ENCODE measurements at places on chromosomes 7 and 10.

DNA sequence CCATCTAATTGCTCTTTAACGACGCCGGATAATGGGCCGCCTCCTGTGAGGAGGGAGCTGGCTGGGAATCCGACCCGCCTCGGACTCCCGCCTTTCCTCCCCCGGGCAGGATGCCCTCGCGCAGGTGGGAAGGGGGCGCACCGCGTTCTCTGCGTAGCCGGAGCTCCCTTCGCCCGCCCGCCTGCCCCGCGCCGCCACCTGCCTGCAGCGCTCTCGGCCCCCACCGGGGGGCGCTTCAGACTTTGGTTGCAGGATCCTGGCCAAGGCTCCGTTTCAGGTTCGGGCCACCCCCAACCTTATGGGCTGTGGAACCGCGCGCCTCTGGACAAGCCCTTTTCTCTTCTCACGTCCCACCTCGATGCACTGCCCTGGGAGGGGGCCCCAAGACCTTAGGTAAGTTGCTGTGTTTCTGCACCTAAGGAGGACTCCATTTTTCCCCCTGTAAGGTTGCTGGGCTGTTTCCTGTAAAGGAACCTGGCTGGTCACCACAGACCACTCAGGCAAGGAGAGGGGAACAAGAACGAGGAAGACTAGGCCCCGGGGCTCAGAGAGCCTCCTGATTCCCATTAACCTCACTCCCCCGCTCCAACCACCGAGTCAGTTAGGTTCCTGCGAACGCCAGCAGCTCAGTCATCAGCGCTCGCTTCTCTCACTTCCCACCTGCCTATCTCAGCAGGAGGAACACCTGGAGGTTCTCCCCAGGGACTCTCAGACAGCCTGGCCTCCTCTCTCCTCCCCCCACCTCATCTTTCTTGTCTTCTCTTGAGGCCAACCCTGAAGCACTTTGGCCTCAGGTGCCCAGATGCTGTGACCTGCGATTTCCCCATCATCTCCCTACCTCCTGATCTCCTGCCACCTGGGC lies 11.3 kb upstream of the KAZALD1 start:
- H3K4me3 ChIP-seq: peak overlapping the region; percentile 11
- H3K27me3 ChIP-seq: peaks cover 72% of the 10 kb centered on the region
- DNase-seq: peak; percentile 86
- no peaks in the 10 kb centered on the region for H3K36me3 ChIP-seq
- no peak overlapping the region for H3K27ac ChIP-seq

DNA sequence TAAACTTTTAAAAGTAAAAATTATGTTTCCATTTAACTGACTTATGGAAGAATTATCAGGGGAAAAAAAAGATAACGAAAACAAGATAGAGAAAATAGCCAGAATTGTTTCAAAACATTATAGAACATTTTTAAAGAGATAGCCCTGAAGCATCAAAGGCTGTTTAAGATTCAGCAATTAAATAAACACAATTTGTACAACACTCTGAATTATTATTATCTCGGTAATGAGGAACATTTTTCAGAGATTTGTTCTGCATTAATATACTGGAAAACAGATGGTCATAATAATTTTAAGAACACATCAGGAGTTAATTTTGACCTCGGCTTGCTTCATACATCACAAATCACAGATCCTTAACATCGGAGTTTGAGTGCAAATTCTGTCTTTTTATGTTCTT lies 643.8 kb downstream of the SORCS1 start:
- H3K36me3 ChIP-seq: no peaks in the 10 kb centered on the region
- H3K4me1 ChIP-seq: no peaks in the 10 kb centered on the region
- no peaks in the 10 kb centered on the region for H3K27me3 ChIP-seq
- no peak overlapping the region for H3K4me3 ChIP-seq
- no peak for DNase-seq
- no peak overlapping the region for H3K27ac ChIP-seq

- H3K27ac ChIP-seq: no peak overlapping the region
- no peaks in the 10 kb centered on the region for H3K36me3 ChIP-seq
- DNase-seq: no peak
These were observed 102.3 kb downstream of the HECTD2 start for GRCh38 chr10:91512458-91512857.

GRCh38 chr10:48431871-48432270 lies 125.4 kb downstream of the MAPK8 start:
- H3K27me3 ChIP-seq: no peaks in the 10 kb centered on the region
- DNase-seq: no peak
- no peak overlapping the region for H3K4me3 ChIP-seq
- H3K36me3 ChIP-seq: peaks cover 3% of the 10 kb centered on the region
- H3K27ac ChIP-seq: no peak overlapping the region

DNA sequence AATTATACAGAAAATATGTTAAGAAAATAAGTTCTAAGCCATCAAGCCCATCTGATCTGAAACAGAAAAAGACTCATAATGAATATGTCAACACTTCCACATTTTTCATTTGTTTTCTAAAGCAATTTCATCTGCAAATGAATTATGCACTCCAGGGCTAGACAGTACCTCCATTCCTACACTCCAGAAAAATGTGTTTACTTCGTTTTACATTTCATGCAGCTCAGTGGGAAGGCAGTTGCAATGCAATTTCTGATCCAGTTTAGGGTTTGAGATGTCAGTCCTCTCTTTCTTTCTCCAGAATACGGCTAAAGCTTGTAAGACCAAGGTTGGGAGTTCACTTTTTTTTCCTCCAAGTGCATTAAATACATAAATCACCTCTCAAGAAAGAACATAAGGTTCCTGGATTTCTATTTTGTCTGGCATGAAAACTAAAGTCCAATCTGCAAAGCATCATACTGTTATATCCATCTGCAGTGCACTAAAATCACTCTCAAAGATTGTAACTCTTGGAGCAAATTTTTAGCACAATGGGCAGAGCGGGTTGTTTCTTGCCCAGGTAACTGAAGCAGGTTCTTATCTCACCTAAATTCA lies 348.8 kb upstream of the C7orf33 start:
- H3K4me3 ChIP-seq: no peak overlapping the region
- H3K4me1 ChIP-seq: no peaks in the 10 kb centered on the region
- H3K27me3 ChIP-seq: no peaks in the 10 kb centered on the region
- DNase-seq: no peak
- no peak overlapping the region for H3K27ac ChIP-seq
- no peaks in the 10 kb centered on the region for H3K36me3 ChIP-seq

All from neural progenitor cell (in vitro differentiated cells).